ENCODE measurements at places on chromosomes 16 and 17.

DNA sequence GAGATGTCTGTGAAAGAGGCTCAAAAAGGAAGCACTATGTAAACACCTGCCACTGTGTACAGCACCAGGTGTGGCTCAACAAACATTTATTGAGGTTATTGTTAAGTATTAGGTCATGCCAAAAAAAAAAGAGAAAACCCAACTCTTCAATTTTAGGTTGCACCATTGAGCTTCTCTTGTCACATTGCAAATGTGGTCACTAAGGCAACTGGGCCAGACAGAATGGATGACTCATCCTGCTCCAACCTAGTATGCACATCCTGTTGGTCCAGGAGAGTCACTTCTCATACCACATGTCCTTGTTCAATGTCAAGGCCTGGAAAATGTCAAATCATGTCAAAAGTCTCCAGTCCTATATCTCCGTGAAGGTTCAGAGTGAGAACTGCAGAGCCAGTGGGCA is 25.0 kb downstream of the HOXB1 start:
- DNase-seq, result no peak

DNA sequence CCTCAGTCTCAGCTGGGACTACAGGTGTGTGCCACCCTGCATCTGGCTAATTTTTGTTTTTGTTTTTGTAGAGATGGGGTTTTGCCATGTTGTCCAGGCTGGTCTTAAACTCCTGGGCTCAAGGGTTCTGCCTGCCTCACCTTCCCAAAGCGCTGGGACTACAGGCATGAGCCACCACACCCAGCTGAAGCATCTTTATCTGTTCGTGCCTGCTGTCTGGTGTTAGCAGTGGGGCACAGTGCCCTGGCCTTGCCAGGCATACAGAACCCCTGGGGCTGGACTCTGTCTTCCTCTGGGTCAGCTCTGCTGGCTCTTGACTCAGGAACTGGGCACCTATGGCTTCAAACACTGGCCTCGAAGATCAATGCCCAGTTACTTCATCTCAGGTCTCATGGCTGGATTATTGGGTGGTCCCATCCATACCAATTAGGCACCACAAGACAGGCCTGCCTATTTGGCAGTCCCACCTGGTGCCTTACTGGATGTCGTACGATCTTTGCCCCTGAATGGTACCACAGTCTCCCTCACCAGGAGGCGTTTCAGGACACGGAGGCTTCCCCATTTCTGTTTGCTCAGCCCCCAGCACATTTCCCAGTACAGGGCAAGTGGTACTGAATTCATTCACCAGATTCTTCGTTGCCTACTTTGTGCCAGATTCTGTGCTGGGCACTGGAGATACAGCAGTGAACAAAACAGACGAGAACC is 99.3 kb downstream of the RAB11FIP4 start:
- no peak for DNase-seq

- no peak for DNase-seq
Measured at GRCh38 chr16:79943736-79944135, 343.2 kb upstream of the MAF start.

- DNase-seq, result peak; percentile 52
Measured at GRCh38 chr17:34706029-34706428, 126.6 kb downstream of the TMEM132E start.

- DNase-seq, result no peak
Measured at GRCh38 chr17:82127315-82127595, 29.2 kb upstream of the FASN start.

DNA sequence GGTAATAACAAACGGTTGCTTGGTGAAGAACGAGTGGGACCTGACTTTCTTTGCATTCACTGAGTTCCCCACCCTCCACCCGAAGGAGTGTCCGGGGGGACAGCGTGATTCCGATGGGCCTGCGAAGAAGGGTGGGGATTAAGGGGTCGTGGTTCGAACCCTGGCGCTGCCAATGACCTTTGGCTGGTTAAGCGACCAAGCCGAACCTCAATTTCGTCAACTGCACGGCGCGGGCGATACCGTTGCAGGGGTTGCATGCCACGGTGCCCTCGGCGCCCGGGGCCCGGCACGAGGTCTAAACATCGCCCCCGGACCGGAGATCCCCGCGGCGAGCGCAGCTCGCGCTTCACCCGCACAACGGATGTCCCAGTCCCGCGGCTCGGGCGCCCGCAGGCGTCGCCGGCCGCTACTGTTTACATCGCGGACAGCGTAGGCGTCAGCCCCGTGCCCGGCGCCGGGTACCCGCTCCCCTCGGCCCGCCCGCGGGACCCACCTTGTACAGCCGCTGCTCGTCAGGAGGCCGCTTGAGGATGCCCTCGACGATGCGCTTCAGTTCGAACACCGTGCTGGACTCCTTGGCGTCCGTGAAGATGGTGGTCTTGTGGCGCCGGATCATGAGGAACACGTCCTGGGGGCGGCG is 460 bp downstream of the ELOB start:
- DNase-seq, result no peak

- no peak for DNase-seq
Measured at GRCh38 chr16:64150193-64150592, 971.7 kb downstream of the CDH11 start.

GRCh38 chr17:4393806-4394205 is 27.3 kb upstream of the UBE2G1 start:
- DNase-seq, result no peak

DNA sequence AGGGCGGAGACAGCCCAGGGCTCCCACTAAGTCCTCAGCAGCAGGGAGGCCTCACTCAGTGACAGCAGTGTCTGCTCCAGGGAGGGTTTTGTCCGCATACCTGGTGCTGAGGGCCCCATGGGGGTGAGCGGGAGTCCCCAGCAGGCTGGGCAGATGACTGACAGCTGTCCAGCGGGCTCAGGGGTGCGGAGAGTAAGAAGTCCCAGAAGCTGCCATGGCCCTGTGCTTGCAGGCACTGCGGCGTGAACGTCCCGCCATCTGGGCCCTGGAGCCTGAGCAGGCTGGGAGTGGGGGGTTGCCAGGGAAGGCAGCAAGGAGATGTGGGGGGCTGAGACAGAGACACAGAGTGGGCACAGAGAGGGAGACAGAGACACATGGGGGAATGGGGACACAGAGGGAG is 20.1 kb downstream of the CACNA1G start:
- DNase-seq, result no peak

GRCh38 chr16:2799205-2799858 is 1.1 kb downstream of the PRSS41 start:
- no peak for DNase-seq

GRCh38 chr17:27543464-27543856 is 87.2 kb downstream of the KSR1 start:
- no peak for DNase-seq

- no peak for DNase-seq
Measured at GRCh38 chr16:85586380-85587104, 26.6 kb upstream of the GSE1 start.

DNA sequence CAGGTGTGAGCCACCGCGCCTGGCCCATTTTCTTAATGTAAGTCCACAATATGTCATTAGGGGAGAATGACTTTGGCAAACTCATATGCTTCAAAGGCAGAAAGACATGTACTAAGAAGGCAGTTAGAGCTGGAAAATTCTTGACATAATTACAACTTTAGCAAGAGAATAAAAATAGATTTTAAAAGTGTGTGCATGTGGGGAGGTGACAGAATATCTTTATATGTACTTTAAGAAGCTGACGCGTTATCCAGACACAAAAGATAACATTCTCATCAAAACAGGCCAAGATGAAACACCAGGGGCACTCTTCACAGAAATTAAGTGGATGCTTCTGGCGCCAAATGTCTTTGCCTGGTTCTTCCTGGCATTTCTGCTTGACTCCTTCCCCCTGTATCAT is 28.2 kb downstream of the GJC1 start:
- DNase-seq, result no peak

GRCh38 chr17:38742411-38743308 is 5.5 kb downstream of the PCGF2 start:
- no peak for DNase-seq

DNA sequence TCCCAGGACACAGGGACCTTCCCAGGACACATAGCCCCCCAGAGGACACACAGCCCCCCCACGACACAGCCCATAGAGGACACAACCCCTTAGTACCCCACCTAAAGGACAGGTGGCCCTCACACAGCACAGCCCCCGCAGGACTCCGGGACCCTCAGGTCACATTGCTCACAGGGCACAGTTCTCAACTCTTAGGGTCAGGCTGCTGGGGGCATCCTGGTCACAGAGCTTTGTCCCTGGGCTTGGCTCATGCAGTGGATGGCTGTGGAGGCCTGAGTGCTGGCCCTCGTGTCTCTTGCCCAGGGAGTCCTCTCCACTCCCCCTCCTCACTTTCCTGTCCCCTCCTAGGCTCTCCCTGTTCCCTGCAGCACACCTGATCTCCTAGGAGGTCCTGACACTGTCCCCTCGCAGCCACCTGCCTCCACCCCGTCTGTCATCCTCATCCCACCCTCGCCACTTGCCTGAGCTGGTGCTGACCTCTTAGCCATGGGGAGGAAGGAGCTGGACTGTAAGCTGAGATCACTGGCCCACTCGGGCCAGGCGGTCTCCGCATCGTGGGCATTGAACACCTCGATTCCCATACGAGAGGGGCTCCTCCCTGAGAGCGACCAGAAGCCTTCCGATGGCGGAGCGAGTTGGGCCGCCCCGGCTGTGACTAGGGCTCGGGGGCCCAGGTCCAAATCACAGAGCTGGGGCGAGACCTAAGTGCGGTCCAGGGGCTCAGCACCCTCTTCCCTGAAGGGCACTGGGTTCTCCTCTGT is 1.4 kb upstream of the WDR45B start:
- DNase-seq, result no peak

DNA sequence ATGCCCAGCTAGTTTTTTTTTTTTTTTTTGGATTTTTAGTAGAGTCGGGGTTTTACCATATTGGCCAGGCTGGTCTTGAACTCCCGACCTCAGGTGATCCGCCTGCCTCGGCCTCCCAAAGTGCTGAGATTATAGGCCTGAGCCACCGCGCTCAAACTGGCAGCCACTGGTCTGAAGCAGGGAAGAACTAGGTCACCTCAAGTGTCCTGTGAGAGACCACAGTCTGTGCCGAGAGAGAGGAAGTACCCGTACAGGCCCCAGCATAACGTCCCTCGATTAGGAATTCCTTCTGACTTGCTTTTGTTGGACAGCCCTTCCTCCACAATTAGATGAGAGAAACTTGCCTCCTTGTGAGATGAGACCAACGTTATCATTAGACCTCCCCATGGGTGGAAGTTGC is 13.7 kb upstream of the CD300E start:
- no peak for DNase-seq

DNA sequence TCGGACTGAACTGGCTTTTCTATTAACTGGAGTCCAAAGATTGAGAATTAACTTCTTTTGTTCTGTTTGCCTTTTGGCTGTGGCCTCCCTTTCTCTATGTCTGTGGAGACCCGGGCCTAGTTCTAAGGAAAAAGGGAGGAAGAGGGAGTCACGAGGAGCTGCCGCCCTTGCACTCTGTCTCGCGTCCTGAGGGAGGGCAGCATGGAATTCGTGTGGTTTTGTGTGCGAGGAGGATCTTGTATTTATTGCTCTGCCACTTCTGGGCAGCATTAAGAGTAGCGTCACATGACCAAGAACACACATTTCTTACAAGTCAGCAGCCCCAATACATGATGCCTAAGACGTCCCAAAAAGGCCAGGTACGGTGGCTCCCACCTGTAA is 23.6 kb downstream of the METTL22 start:
- DNase-seq, result no peak

DNA sequence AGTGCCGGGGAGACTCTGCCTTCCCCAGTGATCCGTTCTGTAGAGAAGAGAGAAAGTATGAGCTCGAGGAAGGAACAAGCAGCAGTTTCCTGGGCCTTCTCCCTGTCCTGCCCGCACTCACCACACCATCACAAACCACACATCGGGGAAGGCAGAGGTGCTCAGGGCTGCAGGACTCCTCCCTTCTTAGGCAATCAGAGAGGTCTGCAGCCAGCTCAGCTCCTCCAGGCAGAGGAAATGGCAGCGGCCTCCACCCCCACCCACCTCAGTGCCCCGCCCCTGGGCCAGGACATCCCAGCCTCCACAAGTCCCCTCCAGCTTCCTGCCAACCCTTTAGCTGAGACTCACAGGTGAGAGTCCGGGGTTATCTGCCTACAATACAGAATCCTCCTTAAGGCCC is 2.0 kb downstream of the ZNF319 start:
- no peak for DNase-seq

DNA sequence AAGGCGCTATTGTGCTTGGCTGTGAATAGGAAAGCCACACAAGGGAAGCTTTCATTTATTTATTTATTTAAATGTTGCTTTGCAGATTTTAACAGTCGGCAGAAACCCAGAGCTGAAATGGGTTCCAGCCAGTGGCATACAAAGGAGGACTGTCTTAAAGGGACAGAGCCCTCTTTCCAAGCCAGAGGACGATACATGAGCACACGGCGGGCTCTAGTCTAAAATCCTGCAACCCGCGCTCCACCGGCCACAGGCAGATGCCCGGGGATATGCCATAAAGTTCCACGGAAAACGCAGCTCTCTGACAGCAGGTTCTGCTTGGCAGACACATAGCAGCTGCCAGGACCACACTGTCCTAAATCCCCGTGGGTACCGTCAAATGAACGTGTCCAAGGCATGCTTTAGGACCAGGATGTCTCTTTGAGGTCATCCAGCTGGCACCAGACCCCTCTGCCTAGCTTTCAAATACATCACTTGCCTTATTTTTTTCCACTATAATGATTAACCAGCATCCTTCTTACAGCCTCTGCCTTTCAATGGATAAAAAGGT is 64.6 kb downstream of the CYTH1 start:
- DNase-seq, result no peak

- DNase-seq, result no peak
Measured at GRCh38 chr17:79033046-79033616, 9.2 kb downstream of the C1QTNF1 start.

DNA sequence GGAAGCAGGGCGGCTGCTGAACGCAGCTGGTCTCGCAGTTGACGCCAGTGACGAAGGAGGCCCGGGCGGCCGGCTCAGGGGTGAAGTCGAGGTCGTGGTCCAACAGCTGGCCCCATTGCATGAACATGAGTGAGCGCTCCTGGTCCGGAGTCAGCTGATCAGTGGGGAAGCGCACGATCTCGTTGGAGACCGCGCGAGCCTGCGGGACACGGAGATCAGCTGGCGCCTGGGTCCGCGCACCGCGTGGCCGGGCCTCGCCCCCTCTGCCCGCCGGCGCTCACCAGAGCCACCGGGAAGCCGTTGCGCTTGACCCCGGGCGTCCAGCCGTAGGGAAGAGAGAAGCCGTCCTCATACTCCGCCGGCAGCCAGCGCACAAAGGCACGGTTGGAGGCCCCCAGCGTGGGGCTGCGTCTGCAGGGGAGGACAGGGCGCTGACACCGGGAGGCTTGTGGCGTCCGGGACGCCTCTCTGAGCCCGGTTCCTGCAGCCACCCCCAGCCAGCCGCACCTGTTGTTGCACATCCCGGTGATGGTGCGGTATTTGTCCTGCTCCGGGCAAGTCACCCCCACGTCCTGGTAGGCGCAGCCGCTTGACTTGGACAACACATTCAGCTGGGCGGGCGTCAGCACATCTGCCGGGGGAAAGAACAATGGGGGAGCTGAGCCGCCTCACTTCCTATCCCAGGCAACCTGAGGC is 1.6 kb downstream of the MPO start:
- DNase-seq, result peak; percentile 27
